ENCODE measurements at places on chromosomes 1 and 21.

- no peak for DNase-seq
Observed at GRCh38 chr1:56374026-56374974, 205.1 kb downstream of the PLPP3 start.

DNA sequence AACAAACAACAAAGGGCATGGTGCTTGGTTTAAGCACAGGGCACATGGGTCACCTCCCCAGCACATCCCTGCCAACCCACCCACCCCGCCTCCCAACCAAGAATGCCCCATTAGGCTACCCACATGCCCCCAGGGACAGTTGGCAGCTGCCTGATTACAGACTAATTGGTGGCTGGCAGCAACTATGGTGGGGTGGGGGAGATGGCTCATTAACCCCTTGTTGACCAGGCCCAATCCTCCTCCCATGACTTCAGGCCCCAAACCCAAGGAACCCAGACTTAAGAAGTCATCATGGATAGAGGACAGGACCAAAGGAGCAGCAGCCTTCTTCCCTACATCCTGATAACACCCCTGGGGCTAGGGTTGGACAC lies 1.3 kb downstream of the RIMS3 start:
- DNase-seq, result no peak

DNA sequence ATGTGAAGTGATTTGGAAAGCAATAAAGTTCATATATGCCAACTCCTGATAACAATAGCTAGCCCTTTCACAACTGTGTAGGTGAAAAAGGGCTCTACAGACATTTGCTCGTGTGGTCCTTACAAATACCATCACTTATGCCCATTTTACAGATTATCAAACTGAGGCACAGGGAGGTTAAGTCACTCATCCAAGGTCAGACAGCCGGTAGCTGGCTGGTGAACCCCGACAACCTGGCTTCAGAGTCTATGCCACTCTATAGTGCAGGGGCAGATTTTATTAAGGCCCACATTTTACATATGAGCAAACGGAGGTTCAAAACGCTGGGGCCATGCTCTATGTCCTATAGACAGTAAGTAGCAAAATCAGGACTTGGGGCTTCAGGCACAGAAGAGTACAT lies 280.5 kb downstream of the RRAGC start:
- no peak for DNase-seq

GRCh38 chr1:46816930-46817329 lies 18.1 kb downstream of the CYP4B1 start:
- no peak for DNase-seq

DNA sequence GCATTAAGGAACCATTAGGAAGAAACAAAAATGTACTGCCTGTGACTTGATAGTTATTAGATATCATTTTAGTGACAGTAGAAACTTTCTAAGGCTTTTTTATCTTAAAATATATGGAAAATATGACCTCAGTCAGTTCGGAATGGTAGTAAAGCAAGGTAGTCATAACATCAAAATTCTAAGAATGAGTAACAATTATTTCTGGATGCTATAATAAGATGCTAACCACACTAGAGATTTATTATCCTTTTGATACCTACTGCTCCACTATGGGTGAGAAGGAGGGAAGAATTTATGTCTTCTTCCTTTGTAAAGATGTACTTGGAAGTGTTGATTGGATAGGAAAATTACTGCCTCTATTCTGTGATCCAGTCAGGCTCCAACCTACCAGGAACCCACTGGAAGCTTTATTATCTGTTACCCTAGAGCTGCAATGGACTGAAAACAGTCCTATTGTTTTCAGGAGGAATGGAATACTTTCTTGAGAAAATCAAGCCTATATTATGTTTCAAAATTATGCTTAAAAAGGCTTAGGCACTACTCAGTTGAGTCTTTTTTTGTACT lies 8.8 kb downstream of the FMN2 start:
- DNase-seq, result no peak

DNA sequence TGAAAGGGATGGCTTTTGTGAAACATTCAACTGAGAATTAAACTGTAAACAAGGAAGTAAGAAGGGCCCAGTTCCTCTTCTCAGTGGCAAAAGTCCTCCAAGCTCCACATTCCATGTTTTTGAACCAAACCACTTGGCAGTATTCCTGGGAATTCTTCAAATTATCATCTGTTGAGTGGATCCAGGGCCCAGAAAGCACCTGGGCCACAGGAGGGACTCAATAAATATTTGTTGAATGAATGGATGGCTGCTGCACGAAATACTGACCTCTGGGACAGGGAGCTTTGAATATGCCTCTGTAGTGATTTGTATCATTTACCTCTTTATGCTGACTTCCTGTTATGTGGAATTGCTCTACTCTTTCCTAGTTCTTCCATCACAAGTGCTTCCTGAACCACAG lies 4.7 kb downstream of the SLC35F3 start:
- no peak for DNase-seq

DNA sequence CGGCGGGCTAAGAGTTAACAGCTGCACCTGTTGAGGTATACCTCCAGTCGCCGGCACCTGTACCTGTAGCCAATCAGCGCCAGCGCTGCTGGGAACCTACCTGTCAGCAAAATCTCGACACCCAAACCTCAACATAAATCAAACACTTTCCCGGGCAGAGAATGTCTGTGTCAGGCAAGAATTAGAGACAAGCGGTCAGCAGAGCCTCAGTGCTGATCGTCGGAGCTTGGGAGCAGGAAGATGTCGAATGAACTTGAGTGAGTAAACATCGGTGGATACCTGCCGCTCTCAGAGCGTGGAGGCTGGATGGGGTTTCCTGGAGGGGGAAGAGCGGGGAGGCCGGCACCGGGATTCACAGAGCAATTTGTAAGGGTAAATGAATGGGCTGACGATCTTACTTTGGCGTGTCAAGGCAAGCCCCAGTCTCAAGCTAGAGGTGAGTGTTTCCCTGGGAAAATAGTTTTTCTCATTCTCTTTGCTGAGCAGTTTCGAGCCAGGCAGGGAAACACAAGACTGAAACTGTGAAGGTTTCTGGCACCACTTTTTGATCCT lies at the start of gene GRHL3:
Gene GRHL3 (plus strand): TSS at position 46 of the 552 bp plus-strand sequence. CDS start 195 bp downstream, at position 241.
- no peak for DNase-seq

- DNase-seq, result no peak
Observed at GRCh38 chr1:58996341-58997059, 212.7 kb upstream of the JUN start.

- DNase-seq, result no peak
Observed at GRCh38 chr1:26234644-26235370, 807 bp downstream of the CEP85 start.

DNA sequence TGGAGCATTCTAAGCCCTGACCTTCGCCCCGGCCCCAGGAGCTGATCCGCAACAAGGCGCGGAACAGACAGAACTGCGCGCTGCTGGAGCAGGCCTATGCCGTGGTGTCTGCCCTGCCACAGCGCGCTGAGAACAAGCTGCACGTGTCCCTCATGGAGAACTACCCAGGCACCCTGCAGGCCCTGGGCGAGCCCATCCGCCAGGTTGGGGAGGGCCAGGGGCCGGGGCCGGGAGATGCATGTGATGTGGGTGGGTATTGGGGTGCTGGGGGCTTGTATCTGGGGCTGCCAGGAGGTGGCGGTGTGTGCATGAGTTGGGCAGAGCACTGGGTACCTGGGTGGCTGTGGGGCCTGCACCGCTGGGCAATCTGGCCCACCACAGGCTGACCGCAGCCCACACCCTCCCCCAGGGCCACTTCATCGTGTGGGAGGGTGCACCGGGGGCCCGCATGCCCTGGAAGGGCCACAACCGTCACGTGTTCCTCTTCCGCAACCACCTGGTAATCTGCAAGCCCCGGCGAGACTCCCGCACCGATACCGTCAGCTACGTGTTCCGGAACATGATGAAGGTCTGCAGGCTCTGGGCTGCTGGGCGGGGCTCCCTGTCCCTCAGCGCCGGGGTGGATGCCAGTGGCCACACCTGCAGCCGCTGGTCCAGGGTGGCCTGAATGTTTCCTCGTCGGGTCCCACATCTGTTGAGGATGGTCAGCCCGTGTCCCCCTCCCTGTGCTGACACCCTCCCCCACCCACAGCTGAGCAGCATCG lies 65.8 kb downstream of the TRIM11 start:
- no peak for DNase-seq

All from NCI-H1930 (cell line).